Caco-2 (cell line): ENCODE measurements at places on chromosomes 1 and 21.

- no peak for DNase-seq
Observed at GRCh38 chr1:3711780-3712451, 40.3 kb upstream of the CCDC27 start.

- no peak for DNase-seq
Observed at GRCh38 chr1:183567584-183567983, 22.7 kb downstream of the NCF2 start.

GRCh38 chr1:218247339-218247738, 37.8 kb upstream of the RRP15 start:
- DNase-seq = no peak

- no peak for DNase-seq
Observed at GRCh38 chr1:165435801-165436200, 9.1 kb downstream of the RXRG start.
